ENCODE measurements at places on chromosomes 13 and 19.

DNA sequence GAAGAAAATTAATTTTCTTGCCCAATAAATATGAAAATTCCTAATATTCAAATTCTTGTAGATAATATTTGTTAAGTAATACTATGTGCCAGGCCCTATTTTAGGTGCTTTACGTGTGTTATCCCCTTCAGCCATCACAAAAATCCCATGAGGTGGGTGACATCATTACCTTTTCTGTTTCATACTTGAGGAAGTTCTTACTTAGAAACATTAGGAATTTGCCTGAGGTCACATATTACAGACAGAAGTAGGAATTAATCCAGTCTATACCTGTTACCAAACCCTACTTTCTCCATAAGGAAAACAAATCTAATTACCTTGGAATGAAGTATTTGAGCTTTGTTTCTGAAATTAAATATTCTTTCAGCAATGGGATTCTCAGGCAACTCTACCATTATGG lies 336.1 kb downstream of the GPC6 start:
- DNase-seq, result no peak

DNA sequence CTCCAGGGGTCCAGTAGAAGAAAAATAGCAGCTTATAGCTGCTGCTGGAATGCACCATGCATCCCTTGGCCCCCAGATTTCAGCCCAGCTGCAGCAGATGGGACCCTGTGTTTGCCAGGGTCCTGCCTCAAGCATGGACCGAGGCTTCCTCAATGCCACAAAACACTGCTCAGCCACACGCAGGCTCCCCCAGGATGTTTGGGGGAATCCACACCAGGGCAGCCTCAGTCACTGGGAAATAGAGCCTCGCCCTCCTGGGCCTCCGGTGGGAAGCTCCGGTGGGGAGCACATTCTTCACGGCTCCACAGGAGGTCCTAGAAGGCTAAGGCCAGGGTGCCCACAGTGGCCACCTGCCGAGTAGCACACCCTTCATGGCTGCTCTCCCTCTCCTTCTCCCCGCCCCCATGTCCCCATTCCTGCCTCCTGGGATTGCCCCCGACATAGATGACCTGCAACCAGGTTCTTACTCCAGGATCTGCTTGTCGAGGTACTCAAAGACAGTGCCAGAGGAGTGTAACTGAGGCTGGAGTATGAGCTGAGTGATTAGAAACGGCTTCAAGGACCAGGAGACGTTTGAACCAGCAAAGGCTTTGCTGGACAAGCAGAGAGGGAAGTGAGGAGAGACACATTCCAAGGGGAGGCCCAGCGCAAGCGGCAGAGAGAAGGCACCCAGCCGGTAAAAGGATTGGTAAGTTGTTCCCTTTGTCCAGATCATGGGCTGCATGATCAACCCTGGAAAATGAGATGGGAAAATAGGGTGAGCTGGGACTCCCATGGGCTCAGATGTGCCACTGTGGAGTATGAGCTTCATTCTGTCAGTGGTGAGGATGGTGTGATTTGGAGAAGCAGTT lies 110.7 kb upstream of the UQCRFS1 start:
- DNase-seq, result no peak

DNA sequence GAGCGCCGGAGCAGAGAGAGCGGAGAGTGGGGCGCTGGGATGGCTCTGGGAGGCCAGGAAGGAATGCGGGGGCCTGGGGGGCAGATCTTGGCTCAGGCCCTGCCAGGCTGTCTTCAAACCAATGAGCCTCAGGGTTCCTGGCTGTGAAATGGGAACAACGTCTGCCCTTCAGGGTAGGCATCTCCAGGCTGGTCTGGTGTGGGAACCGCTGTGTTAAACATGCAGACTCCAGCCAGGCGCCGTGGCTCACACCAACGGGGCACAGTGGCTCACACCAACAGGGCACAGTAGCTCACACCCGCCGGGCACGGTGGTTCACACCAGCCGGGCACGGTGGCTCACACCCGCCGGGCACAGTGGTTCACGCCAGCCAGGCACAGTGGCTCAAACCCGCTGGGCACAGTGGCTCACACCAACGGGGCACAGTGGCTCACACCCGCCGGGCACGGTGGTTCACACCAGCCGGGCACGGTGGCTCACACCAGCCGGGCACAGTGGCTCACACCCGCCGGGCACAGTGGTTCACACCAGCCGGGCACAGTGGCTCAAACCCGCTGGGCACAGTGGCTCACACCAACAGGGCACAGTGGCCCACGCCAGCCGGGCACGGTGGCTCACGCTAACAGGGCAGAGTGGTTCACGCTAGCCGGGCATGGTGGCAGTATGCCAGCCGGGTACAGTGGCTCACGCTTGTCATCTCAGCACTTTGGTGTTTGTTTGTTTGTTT lies 40.1 kb downstream of the EFNA2 start:
- no peak for DNase-seq

GRCh38 chr13:60869941-60870613 lies 473.1 kb downstream of the TDRD3 start:
- DNase-seq, result no peak

DNA sequence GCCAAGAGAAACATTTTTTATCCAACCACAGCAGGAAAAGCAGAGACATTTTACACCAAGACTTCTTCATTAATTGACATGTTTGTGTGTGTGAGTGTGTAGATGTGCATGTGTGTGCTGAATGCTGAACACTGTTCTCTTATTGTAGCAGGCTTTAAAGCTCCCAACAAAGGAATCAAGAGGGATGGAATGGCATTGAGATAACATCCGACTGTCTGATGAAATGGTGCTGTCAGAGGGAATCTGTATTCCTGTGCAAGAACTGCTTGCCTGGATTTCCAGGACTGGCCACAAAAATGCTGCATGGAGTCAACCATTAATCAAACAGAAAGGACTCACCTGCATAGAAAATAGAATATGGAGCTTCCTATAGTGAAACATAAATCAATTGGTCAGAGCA lies 354.0 kb downstream of the UQCRFS1 start:
- DNase-seq, result no peak

Measured in BE2C (cell line).